IMR-90 (cell line): ENCODE measurements at places on chromosomes 1 and 21. TPM values are rescaled to one million over a fixed set of nuclear protein-coding genes. Genes with fewer than 3 reads are reported as not detected.
A peak's percentile ranks its signal among the peaks of the same experiment; 100 is the strongest.

The AIRE gene
- 0.03 and 0.05 TPM in 2 replicates for polyA plus RNA-seq

DNA sequence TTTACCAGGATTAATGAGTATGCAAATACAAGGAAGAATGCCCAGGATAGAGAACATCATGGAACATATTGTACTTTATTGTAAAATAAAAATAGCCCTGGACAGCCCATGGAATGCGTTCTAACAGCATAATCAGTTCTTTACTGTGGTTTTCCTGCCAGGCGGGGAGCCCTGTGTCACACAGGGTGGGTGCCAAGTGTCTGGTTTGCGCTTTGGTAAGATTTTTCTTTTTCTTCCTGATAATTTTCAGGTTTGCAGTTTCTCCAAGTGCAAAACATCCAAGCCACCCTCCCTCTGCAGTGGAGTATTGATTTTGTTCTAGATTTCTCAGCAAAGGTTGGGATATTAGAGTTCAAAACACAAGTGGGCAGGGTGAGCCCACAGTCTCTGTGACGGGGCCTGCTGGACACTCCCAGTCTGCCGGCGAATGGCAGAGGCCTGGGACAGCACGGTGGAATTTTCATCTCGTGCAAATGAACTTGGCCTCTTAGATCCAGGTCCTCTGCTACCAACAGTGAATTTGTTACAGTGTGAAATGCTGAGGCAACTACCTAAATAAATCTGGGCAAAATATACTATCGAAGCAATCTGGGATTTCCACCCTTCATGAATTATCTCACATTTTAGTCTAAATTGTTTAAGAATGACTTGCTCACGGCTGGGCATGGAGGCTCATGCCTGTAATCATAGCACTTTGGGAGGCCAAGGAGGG, 15.6 kb upstream of the KCNJ15 start:
- no peak for DNase-seq

- peak; percentile 28 for DNase-seq
Measured at GRCh38 chr1:170640581-170640980, 23.4 kb upstream of the PRRX1 start.

GRCh38 chr1:170619241-170620028, 44.5 kb upstream of the PRRX1 start:
- DNase-seq: peak; percentile 37

GRCh38 chr1:230752407-230752806, 5.2 kb downstream of the CAPN9 start:
- DNase-seq: no peak

DNA sequence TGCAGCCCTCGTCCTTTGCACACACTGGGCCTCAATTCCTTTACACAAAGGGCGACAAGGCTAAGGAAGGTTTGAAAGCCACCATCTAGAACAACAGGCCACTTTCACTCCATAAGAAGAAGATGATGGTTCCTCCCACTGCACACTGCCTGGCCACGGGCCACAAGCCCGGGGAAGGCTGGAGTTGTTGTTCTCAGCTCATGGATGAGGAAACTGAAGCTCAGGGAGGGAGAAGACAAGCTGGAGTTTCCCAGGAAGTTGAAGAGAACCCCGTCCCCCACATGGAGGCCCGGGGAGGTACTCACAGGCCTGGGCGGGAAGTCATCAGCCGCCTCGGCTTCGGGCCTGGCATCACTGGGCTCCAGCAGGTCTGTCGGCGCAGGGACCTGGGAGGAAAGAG, 24.6 kb upstream of the DDOST start:
- DNase-seq: no peak

GRCh38 chr21:46110499-46111192, 12.7 kb downstream of the COL6A2 start:
- no peak for DNase-seq

GRCh38 chr1:87869567-87869966, 540.9 kb downstream of the LMO4 start:
- peak; percentile 78 for DNase-seq

DNA sequence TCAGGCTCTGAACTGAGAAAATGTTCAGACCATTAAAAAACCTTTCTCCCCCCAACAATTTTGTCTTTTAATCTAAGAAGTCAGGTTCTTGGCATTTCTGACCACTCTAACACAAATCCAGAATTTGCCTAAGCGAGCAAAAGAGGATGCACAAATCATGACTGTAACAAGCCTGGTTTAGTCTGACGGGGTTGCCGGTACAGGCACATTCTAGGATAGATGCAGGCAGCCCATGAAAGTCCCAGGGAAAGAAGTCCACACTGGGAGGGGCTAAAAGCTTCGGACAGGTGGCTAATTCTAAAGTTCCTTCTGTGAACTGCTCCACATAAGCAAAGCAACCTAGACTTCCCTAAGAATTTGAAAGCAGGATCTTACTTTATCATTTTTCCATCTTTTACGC, 48.0 kb upstream of the KCNE1 start:
- DNase-seq: no peak

DNA sequence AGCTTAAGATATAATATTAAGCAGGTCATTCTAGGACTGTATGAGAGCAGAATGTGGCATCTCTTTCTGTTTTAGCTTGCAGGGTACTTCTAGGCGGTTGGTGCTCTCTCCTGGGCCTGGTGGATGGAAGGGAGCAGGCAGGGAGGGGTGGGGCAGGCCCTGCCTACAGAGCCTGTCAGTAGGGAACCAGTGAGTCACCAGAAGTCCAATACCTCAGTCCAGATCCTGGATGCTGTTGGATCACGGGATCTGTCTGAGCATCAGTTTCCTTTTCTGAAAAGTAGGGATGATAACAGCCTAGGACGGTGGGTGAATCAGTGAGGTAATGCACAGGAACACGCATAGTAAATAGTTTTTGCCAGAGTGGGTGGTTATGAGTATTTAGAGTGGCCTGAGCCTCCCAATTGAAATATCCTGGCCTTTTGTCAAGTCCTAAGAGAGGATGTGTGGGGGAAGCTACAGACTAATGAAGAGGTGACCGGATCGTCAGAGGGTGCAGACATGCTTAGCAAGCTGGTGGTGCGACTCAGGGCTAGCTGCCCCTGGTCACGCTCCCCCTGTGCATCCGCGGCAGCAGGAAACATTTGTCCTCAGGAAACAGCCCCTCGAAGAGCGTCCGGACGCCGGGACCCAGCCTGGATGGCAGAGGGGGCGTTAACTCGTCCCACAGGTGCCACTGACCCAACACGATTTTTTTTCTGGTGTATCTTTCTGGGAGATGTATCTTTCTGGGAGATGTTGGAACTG, 23.9 kb downstream of the NAV1 start:
- DNase-seq: peak; percentile 97

The ELF3 gene
- polyA plus RNA-seq: 0.19 and 0.38 TPM in 2 replicates

The C4BPA gene
- polyA plus RNA-seq: not detected in 2 replicates

- DNase-seq: no peak
Measured at GRCh38 chr21:46018615-46019014, 37.0 kb downstream of the COL6A1 start.

The PITHD1 gene
- polyA plus RNA-seq: 31.8 and 32.0 TPM in 2 replicates

- no peak for DNase-seq
Measured at GRCh38 chr1:7698641-7699040, 72.5 kb upstream of the VAMP3 start.

DNA sequence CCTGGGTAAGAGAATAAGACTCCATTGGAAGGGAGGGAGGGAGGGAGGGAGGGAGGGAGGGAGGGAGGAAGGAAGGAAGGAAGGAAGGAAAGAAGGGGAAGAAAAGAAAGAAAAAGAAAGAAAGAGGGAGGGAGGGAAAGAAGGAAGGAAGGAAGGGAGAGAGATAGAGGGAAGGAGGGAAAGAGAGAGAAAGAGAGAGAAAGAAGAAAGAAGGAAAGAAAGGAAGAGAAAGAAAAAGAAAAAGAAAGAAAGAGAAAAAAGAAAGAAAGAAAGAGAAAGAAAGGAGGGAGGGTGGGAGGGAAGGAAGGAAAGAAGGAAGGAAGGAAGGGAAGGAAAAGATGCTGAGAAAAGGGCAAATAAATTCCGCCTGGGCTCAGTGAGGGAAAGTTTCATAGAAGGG, 74.7 kb upstream of the IFNAR2 start:
- DNase-seq: no peak

DNA sequence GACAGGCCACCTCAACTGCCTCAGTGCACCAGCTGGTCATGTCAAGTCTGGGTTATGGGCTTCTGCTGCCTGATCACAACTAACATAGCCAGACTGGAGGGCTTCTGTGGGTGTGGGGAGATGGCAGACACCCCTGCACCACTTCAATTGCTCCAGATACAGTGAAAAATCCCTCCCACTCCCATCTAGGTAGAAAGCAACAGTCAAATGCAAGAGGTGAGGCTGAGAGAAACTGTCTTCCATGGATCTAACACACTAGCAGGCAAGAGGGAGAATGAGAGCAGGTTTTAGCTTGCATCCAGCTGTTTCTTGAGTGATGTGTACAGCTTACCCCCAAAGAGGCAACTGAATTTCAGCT, 10.8 kb downstream of the KCNA2 start:
- no peak for DNase-seq

DNA sequence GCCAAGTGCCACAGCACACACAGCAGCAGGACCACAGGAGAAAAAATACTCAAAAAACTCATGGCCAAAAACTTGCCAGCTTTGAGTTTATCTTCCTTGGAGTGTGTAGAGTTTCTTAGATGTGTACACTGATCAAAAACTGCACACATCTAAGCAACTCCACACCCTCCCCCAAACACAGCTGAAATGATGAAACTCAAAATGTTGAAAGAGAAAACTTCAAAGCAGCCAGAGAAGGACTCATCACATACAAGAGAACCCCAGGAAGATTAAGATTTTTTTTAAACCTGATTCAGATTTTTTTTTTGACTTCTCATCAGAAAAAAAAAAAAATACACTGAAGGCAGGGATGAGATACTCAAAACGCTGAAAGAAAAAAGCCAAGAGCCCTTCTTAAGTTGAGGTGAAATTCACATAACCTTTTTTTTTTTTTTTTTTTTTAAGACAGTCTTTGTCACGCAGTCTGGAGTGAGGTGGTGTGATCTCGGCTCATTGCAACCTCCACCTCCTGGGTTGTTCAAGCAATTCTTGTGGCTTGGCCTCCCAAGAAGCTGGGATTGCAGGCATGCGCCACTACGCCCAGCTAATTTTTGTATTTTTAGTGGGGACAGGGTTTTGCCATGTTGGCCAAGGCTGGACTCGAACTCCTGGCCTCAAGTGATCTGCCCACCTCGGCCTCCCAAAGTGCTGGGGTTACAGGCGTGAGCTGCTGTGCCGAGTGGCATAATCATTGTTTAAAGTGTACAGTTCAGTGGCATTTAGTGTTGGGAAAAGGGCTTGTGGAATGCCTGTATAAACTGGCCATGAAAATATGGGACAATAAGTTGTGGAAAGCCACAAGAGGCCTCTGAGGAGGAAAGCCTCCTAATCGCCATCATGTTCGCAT, 20.9 kb upstream of the PDXK start:
- peak; percentile 21 for DNase-seq

The TMPRSS15 gene
- not detected in 2 replicates for polyA plus RNA-seq

DNA sequence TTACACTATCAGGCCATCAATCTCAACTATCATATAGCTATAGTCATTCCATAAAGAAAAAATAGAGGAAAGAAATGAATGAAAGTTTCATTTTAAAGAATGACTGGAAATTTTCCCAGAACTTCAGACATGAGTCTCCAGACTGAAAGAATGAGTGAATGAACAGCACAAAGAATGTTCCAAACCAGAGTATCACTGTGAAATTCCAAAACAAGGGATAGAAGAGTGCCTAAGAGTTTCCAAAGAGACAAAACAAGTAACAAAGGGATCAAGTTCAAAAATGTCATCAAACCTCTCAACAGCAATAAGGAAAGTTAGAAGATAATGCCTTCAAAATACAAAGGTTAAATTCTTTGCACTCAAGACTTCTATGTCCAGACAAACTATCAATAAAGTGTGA, 114.9 kb downstream of the DENND1B start:
- DNase-seq: no peak

GRCh38 chr21:26842300-26842699, 2.9 kb downstream of the ADAMTS1 start:
- DNase-seq: peak; percentile 64

The FCGR1A gene
- polyA plus RNA-seq: not detected in 2 replicates

DNA sequence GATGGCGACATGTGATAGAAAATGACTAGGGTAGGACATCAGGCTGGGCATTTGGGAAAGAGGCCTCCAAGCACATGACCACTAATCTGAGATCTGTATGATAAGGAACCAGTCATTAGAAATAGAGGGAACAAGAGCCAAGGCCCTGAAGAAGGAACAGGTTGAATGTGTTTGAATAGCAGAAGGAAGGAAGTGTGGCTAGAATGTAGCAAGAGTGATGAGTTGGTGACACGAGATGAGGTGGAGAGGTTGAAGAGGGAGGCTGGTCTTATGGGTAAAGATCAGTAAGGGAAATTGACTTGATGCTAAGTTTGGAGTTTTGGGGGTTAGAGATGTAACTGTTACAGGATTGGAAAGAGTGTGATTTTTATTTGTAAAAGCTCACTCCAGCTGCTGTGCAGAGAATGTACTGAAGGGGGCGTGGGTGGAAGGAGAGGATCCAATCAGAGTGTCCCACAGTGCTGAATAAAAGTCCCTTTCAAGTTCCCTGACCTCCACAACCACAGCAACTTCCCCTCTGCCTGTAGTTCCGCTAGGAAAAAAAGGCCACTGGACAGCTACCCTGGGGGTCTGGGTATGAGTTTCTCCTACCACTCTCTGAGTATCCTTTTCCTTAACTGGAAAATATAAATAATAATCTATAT, 295.0 kb downstream of the OMA1 start:
- no peak for DNase-seq

The MPZ gene
- 0.80 and 0.96 TPM in 2 replicates for polyA plus RNA-seq

DNA sequence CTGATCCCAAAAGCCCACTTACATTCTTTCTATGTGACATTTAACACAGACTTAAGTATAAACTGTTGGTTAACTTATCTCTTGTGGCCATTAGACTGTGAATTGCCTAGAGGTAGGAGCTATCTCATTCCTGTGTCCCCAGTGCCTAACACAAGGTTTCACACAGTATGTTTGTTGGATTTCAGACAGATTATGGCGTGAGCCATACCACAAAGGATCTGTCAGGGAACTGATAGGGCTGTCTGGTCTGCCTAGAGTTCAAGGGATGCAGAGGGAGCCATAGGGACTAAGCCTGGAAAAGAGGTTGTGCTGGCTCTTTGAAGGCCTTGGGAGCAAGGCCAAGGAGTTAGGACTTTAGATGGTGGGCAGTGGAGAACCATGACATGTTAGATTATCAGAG, 40.0 kb downstream of the MEF2D start:
- DNase-seq: no peak

- DNase-seq: no peak
Measured at GRCh38 chr1:208258277-208258676, 14.1 kb upstream of the PLXNA2 start.

GRCh38 chr1:108695535-108695934, 3.4 kb downstream of the PRPF38B start:
- no peak for DNase-seq

- no peak for DNase-seq
Measured at GRCh38 chr1:147099192-147099591, 73.1 kb downstream of the PRKAB2 start.

- DNase-seq: no peak
Measured at GRCh38 chr1:50971748-50972305, 1.8 kb downstream of the CDKN2C start.

DNA sequence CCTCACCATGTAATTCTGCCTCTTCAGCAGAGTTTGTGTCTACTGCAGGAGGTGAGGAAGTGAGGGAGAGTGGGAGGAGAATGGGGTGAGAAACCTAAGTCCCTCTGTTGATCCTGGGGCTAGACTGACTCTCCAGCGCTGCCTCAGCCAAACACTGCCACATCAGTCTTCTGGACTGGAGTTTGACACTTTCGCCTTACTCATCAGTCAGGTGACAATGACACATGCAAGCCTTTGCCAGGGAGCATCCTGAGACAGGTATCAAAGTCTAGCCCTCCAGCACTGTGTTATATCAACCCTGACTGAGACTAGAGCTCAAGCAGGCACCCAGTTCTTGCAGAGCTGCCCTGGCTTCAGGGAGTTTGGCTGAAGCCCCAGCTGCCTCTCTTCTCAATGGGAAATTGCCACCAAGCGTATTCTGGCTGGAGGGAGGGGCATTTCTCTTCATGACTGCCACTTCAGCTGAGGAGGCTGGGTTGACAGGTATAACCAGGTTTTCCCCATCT, 33.3 kb upstream of the SUCO start:
- no peak for DNase-seq

The NUDT17 gene
- 1.6 and 2.8 TPM in 2 replicates for polyA plus RNA-seq
